ENCODE measurements at places on chromosomes 11 and 22.

DNA sequence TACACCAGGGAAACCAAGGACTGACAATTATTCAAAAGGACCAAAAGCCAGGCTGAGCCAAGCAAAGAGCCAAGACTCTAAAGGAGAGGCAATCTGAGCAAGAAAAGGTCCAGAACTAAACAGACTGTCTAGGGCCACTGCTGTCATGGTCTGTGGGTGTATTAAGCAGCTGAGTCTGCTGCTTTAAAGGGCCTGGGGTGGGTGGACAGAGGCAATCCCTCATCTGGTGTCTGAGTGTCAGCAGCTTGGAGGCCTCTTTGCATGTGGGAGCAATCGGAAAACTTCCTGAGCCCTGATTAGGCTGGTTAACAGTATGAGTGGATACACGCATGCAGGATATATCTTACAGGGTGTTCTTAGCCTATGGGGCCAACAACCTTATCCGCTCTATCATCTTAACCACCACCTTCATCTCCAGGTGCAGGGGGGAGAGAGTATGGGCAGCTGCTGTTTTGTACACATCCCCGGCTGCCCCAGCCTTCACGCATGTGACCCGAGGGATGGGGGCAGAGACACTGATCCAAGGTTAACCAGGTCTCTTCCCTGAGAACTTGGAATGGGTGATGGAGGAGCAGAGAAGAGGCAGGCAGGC, 67.5 kb upstream of the TIMP3 start:
- no peak for DNase-seq

GRCh38 chr11:35116762-35117640, 22.0 kb upstream of the CD44 start:
- no peak for DNase-seq

GRCh38 chr11:105641433-105641832, 31.6 kb downstream of the GRIA4 start:
- no peak for DNase-seq

DNA sequence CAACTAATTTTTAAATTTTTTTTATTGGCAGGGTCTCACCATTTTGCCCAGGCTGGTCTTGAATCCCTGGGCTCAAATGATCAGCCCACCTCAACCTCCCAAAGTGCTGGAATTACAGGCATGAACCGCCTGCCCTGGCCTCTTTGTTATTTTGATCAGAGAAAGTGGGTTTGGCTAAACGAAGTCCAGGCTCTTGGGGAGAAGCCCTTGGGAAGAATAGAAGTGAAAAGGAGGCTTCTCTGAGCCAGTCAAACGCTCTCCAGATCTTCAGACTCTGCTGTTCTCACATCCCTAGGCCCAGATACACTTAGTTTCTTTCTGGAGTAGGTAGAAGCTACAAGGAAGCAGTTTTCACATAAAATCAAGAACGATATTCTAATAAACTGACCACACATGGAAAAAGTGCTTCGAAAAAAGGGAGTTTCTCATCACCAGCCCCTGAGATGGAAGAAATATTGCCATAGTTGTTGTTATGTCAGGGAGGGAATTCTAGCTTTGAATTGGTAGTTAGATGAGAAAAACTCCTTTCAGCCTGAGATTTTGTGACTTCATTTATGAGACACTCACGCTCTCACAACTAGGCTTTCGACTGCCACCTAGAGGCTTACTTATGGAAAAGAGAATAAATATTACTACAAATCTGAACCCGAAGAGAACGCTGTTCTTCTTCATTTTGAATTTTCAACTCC, 41.7 kb upstream of the AQP11 start:
- DNase-seq: peak; percentile 73

- DNase-seq: peak; percentile 32
Observed at GRCh38 chr22:40678493-40679248, 613 bp upstream of the MCHR1 start.

GRCh38 chr11:101436511-101437142, 147.2 kb downstream of the TRPC6 start:
- DNase-seq: no peak

- DNase-seq: no peak
Observed at GRCh38 chr11:134244593-134244992, 8.6 kb downstream of the THYN1 start.
